ENCODE measurements at places on chromosomes 6 and 20. TPM values are rescaled to one million over a fixed set of nuclear protein-coding genes. Genes with fewer than 3 reads are reported as not detected.

The LY6G6F gene
- not detected for polyA plus RNA-seq

DNA sequence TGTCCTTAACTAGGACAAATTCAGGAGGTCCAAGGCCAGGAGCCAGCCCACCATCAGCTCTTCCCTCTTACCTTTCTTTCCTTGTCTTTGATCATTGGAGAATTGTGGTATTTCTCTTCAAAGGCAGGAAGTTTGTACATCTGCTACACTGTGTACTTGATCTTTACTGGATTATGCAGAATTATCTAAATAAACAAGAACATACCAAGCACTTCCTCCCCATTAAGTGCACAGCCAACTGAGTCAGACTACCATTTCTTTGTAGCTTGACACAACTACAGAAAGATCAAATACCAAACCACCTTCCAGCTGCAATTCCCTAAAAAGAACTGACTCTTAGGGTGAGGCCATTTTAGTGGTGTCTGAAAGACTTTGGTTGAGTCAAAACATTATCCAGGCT, 195.1 kb downstream of the HDGFL1 start:
- DNase-seq = peak; percentile 59

The TMC2 gene
- not detected for polyA plus RNA-seq

The TRIM38 gene
- 9.1 TPM for polyA plus RNA-seq

DNA sequence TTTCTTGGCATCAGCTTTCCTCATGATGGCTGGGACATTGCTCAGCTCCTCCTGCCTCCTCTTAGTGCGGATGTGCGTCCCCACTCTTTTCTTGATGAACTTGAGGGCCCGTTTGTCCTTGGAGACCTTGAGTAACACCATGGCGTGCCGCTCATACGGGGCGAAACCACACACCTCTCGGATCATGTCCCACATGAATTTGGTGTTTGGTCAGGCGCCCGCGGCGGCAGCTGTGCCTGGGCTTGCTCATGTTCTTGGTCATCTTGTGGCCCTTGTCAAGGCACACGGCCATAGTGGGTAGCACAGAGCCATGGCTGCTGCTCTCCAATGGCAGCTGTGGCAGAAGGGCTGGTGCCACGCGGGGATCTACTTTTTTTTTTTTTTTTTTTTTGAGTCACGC, 2.6 kb downstream of the ERGIC3 start:
- no peak for DNase-seq

DNA sequence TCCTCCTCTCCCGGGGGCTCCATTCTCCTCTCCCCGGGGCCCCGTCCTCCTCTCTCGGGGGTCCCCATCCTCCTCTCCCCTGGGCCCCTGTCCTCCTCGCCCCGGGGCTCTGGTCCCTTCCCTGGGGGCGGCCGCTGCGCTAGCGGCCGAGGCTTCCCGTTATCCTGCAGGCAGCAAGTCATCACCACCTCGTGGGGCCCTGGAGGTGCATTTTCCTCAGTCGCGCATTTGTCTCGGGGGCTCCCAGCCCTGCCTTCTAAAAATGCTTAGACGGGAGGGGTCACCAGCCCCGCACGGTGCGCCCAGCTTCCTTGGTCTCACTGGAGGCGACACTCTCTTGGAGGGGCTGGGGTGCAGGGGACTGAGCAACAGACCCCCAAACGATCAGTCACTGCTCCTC, 216.5 kb downstream of the QKI start:
- no peak for DNase-seq

The SCRT2 gene
- polyA plus RNA-seq = not detected

DNA sequence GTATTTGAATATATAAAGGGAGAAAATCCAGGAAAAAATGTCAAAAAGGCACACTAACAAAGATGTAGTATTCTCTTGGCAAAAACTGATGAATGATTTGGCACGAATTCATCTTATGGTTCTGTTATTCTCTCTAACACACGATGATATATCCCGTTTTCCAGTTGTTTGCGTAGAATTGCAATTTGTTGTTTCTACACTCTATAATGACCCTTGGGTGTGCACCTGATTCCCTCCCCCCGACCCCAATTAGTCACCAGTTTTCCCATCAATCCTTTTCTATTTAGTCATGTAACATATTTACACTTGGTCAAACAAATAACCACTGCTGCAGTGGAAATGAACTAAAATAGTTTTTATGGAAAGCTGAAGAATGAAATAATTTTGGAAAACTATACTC, 1.5 kb upstream of the ARID1B start:
- DNase-seq = no peak

The FRK gene
- 0.31 TPM for polyA plus RNA-seq

- no peak for DNase-seq
These were observed 91.4 kb downstream of the SYNDIG1 start for GRCh38 chr20:24560571-24561491.

DNA sequence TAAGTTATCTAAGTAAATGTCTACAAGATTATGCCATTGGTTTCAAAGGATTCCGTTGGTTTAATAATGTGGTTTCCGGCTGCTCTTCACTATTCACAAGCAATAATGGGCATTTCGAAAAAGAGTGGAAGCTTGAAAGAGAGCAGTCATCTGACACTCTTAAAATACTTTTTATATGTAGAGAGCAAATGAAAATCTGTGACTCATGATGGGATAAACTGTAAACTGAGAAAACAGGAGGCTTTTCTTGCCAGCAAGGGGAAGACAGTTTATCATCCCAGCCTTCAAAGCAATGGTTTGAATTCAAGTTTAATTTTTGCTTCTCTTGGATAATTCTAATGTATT, 145.7 kb downstream of the KHDC1L start:
- peak; percentile 27 for DNase-seq

DNA sequence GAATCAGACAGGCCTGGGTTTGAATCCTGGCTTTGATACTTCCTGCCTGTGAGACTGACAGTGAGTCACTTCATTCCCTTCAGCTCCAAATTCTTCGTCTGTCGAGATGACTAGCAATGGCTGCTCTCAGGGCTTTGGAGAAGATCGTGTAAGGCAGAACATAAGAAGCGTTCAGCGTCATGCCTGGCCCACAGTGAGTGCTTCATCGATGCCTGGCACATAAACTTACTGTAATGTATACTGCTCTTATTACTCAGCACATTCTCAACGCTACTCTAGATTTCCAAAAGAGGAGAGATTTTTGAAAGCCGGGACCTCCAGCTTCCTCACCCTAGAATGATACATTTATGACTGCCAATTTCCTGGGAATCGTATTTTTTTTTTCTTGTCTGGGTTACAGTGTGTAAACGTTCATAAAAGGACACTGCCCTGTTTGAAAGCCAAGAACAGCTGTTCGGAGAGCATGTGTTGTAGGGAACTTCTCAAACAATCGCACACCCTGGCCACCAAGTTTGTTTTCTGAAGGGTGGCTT, 16.2 kb upstream of the BCAS1 start:
- DNase-seq = peak; percentile 4

The SEC63 gene
- polyA plus RNA-seq = 90.9 TPM

The RIPPLY2 gene
- not detected for polyA plus RNA-seq

DNA sequence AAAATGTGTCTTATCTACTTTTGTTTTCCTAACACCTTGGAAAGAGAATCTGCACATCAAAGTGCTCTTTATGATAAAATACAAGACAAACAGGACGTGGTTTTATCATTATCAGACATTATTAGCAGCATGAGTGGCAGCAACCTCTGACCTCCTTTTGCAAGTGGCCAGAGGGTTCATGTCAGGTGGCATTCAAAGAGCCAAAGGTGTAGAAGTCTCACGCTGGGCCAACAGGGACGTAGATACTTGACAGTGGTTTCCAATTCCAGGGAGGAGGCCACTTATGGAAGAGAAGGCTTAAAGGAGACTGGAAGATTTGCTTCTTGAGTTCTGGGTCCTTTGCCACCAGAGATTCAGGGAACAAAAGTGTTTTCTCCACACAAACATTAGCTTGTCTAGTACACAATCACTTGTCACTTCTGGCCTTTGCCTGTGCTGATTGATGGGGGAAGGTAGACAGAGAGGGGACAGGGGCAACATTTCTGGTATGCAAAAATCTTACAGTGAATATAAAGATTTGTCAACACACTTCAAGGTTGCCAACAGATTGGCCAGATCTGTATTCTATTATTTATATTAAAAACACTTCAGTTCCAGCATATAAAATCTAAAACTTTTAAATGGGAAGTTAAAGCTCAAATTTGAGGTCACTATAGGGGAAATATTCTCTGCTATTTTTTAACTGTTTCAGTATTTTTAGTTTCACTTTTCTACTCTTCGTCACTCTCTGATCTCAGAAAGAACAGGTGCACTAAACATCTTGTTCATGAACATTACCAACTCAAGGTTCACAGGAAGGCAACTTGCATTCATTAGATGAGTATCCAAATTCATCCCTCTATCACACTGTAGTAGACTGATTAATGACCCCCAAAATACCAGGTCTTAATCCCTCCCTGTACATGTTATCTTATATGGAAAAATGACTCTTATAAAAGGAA, 52.1 kb upstream of the FBXO30 start:
- no peak for DNase-seq

The ANGPT4 gene
- not detected for polyA plus RNA-seq

GRCh38 chr6:151252634-151253033, 12.9 kb downstream of the AKAP12 start:
- no peak for DNase-seq

DNA sequence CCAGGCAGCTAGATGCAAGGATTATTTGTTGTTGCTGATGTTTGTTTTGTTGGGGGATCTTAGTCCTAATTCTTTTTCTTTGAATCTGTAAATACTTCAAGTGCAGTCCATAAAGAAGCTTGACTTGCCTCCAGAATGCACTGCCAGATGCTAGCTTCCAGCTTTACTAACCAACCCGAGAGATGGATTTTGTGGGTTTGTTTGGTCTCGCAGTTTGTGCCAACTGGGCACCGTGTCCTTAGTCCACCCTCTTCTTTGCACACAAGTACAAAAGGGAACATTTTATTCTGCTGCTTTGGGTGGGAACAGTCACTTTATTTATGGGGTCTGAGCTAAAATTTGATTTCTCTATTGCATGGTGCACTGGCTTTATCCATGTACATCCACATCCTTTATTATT, 212.0 kb downstream of the PLCB1 start:
- no peak for DNase-seq

The DLL1 gene
- polyA plus RNA-seq = 0.07 TPM

GRCh38 chr6:38218235-38218634, 398.7 kb downstream of the ZFAND3 start:
- no peak for DNase-seq

GRCh38 chr6:134035823-134036296, 16.6 kb downstream of the SLC2A12 start:
- DNase-seq = no peak

The OOEP gene
- not detected for polyA plus RNA-seq

DNA sequence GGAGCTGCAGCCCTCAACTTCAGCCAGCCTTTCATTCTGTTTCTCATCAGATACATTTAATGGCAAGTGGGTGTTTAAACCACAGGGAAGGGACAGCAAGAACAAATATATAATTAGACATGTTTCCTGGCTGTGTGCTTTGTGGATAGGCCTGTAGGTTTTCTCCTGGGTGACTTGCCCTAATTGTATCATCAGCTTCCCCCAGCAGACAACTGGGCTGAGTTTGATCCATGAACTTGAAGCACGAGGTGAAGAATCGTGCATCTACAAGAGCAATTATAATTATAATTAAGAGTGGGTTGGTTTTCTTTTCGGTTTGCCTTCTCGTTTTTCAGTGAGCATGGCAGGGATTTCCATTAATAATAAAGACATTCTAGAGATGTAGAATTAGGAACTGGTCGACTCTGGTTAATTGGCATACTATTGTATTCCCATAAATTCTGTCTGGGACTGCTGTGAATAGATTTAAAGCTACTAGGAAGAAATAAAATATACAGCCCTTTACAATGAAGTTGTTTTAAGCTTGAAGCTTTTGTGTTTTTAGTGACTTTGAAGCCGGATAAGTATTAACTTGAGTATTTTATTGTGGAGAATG, 1052.2 kb downstream of the KIF16B start:
- DNase-seq = no peak

DNA sequence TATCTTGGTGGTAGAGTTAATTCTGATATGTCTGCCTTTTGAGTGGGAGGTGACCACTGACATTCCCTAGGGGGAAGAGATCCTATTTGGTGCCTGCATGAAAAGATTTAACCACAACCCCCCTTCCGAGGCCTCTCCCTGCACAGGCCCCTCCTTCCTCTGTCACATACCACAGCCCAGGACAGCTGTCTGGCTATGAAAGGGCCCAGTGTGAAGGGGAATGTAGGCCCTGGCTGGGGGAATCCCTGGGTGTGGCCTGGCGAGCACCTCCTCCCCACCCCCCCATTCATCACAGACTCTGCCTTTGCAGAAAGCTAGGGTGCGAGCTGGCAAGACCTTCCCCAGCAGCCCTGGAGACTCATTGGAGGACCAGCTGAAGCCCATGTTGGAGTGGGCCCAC, 27.4 kb upstream of the MAPRE1 start:
- DNase-seq = no peak

The SOX18 gene
- not detected for polyA plus RNA-seq

DNA sequence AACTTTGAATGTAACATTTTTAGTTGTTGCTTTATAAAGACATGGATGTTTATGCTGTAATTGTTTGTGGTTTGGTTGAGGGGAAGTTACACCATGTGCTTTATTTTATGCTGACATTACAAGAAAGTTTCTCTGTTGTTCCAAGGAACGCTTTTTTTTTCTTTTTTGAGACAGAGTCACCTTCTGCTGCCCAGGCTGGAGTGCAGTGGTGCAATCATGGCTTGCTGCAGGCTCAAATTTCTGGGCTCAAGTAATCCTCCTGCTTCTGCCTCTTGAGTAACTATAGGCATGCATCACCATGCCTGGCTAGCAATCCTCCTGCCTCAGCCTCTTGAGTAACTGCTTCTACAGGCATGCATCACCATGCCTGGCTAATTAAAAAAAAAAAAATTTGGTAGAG, 21.0 kb upstream of the IFNGR1 start:
- DNase-seq = peak; percentile 72

GRCh38 chr20:37355252-37356180, 9.6 kb downstream of the SRC start:
- DNase-seq = no peak

The POU5F1 gene
- not detected for polyA plus RNA-seq

The HSD17B8 gene
- 4.9 TPM for polyA plus RNA-seq

The HMGCLL1 gene
- polyA plus RNA-seq = 0.33 TPM

The NHSL1 gene
- polyA plus RNA-seq = 10.2 TPM

The FILIP1 gene
- polyA plus RNA-seq = 0.12 TPM

The ETV7 gene
- polyA plus RNA-seq = 0.81 TPM

The SMIM8 gene
- polyA plus RNA-seq = 6.4 TPM
